ENCODE measurements at places on chromosomes 5 and 9. TPM values are rescaled to one million over a fixed set of nuclear protein-coding genes. Genes with fewer than 3 reads are reported as not detected.
A peak's percentile ranks its signal among the peaks of the same experiment; 100 is the strongest.

GRCh38 chr5:41402845-41403244 lies 107.6 kb downstream of the PLCXD3 start:
- H3K27me3 ChIP-seq, result no peaks in the 10 kb centered on the region
- no peak overlapping the region for H3K27ac ChIP-seq
- H3K36me3 ChIP-seq, result no peaks in the 10 kb centered on the region
- DNase-seq, result no peak
- no peak overlapping the region for H3K4me3 ChIP-seq

DNA sequence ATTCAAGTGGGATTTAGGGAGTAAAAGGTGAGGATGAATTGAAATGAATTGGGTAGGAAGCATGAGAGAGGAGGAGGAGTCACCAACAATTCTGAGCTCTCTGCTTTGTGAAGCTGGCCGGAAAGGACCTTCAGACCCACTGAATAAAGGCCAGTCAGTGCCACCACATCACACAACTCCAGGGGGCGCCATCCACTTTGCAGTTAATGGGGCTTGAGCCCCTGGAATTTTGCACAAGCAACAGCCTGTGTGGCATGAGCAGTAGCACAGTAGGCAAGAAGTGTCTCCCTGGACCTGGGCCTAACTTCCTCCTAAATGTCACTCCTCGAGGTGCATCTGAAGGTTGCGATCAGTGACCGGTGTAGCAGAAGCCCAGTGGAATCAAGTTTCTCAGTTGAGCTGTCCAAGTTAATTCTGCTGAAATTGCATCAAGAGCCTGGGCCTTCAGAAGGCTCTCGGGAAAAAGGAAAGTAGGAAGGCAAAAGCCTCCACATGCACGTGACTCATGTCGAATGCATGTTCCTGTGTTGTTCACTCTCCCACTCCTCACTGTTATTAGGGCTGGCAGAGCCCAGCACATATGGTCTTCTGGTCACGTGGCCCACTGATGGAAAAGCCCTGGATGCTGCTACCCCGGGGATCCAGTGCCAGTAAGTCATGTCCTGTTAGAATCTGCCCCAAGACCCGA lies 27.8 kb upstream of the GLIS3 start:
- no peak overlapping the region for H3K4me3 ChIP-seq
- H3K27me3 ChIP-seq, result no peaks in the 10 kb centered on the region
- H3K27ac ChIP-seq, result no peak overlapping the region
- DNase-seq, result no peak

DNA sequence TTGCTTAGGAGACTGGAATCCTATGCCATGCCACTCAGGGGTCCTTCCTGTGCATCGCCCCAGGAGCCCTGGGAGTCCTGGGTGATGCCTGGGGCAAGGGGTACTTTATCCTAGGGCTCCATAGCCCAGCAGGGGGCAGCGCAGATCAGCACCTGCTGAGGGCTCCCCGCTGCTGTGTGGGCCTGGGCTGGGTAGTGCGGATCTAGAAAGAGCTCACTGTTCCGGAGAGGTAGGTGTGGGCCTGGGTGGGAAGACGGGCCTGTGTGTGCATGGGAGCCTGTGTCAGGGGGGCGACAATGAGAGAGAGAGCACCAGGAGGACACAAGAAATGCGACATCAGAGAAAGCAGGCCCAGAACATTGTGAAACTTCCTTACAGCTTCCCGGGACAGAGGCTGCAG lies 11.4 kb upstream of the DAB2IP start:
- no peak overlapping the region for H3K4me3 ChIP-seq
- H3K27ac ChIP-seq, result no peak overlapping the region
- peak; percentile 88 for DNase-seq
- H3K27me3 ChIP-seq, result no peaks in the 10 kb centered on the region

- H3K4me3 ChIP-seq, result no peak overlapping the region
- no peaks in the 10 kb centered on the region for H3K27me3 ChIP-seq
- DNase-seq, result no peak
- H3K27ac ChIP-seq, result no peak overlapping the region
- no peaks in the 10 kb centered on the region for H3K4me1 ChIP-seq
These were observed 16.6 kb upstream of the PLPP1 start for GRCh38 chr5:55551358-55551757.

GRCh38 chr5:16784843-16785791 lies 151.0 kb downstream of the MYO10 start:
- DNase-seq, result no peak
- H3K4me3 ChIP-seq, result no peak overlapping the region
- H3K27me3 ChIP-seq, result no peaks in the 10 kb centered on the region
- no peaks in the 10 kb centered on the region for H3K4me1 ChIP-seq
- H3K36me3 ChIP-seq, result no peaks in the 10 kb centered on the region

GRCh38 chr9:75947233-75947632 lies 56.8 kb downstream of the PCSK5 start:
- H3K36me3 ChIP-seq, result peaks cover 14% of the 10 kb centered on the region
- peaks cover 11% of the 10 kb centered on the region for H3K4me1 ChIP-seq
- no peak overlapping the region for H3K4me3 ChIP-seq
- DNase-seq, result no peak
- H3K27ac ChIP-seq, result no peak overlapping the region

GRCh38 chr5:116078199-116078598 lies 6.6 kb upstream of the COMMD10 start:
- no peak overlapping the region for H3K4me3 ChIP-seq
- no peak for DNase-seq
- no peaks in the 10 kb centered on the region for H3K36me3 ChIP-seq
- no peaks in the 10 kb centered on the region for H3K27me3 ChIP-seq

DNA sequence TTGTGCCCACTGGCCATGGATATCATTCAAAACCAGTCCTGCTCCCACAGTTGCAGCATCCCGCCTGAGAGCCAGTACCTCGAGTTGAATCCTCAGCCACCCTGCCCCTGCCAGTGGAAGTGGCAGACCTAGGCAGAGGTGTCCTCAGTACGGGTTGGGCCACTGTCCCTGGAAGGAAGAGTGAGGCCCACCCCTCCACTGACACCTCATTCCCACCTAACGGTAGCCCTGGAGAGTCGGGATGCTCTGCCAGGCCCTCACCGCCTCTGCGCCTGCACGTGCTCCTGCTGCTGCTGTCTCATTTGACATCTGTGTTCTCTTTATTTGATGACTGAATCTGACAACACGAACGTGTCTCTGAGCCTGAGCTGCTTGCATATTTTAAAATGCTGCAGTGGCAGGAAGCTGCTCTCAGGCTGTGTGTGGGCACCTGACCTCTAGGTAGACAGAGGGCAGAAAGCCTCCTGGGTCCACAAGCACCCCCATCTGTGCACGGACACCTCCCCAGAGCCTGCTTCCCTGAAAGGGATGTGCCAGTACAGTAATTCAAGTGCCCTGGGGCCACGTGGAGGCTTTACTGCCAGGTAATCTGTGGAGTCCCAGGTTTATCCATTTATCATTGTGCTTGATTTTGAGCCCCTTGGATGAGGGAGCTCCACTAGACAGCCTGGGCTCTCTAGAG lies 194.7 kb downstream of the CACNA1B start:
- peak; percentile 32 for DNase-seq
- H3K36me3 ChIP-seq, result no peaks in the 10 kb centered on the region
- H3K27ac ChIP-seq, result no peak overlapping the region
- no peaks in the 10 kb centered on the region for H3K27me3 ChIP-seq
- H3K4me3 ChIP-seq, result no peak overlapping the region

- no peaks in the 10 kb centered on the region for H3K27me3 ChIP-seq
- H3K36me3 ChIP-seq, result no peaks in the 10 kb centered on the region
- H3K4me1 ChIP-seq, result no peaks in the 10 kb centered on the region
- no peak for DNase-seq
- H3K27ac ChIP-seq, result no peak overlapping the region
- H3K4me3 ChIP-seq, result no peak overlapping the region
These were observed 64.5 kb downstream of the ARSB start for GRCh38 chr5:78920604-78921003.

GRCh38 chr9:14652729-14653377 lies 40.4 kb downstream of the ZDHHC21 start:
- no peak for DNase-seq
- H3K27me3 ChIP-seq, result no peaks in the 10 kb centered on the region
- no peak overlapping the region for H3K4me3 ChIP-seq
- no peaks in the 10 kb centered on the region for H3K4me1 ChIP-seq
- H3K27ac ChIP-seq, result no peak overlapping the region

GRCh38 chr5:74540622-74541021 lies 99.9 kb downstream of the ENC1 start:
- no peak overlapping the region for H3K4me3 ChIP-seq
- no peaks in the 10 kb centered on the region for H3K36me3 ChIP-seq
- DNase-seq, result no peak
- H3K27me3 ChIP-seq, result no peaks in the 10 kb centered on the region
- no peaks in the 10 kb centered on the region for H3K4me1 ChIP-seq

GRCh38 chr9:76594764-76595424 lies 135.9 kb downstream of the GCNT1 start:
- no peak overlapping the region for H3K27ac ChIP-seq
- no peak overlapping the region for H3K4me3 ChIP-seq
- H3K27me3 ChIP-seq, result no peaks in the 10 kb centered on the region
- H3K4me1 ChIP-seq, result no peaks in the 10 kb centered on the region

GRCh38 chr9:131969469-131969989 lies 110.1 kb downstream of the MED27 start:
- no peaks in the 10 kb centered on the region for H3K27me3 ChIP-seq
- H3K27ac ChIP-seq, result no peak overlapping the region
- no peaks in the 10 kb centered on the region for H3K36me3 ChIP-seq
- no peaks in the 10 kb centered on the region for H3K4me1 ChIP-seq

DNA sequence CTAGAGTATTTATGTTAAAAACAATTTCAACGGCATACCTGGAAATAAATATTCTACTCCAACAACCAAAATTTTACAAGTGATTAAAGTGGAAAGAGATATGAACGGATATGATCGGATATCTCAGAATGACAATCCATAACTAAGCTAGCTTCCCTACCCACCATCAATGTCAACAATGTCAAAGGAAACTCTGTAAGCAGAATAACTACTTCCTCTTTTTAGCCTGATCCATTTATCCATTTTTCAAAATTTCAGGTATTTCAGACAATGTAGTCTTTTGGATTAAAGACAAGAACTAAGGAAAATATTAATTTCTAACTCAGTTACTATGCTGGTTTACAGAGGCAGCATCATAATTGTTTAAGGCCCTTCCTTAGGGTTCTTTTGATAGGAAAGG lies 188.7 kb downstream of the DENND1A start:
- no peaks in the 10 kb centered on the region for H3K36me3 ChIP-seq
- no peak overlapping the region for H3K4me3 ChIP-seq
- H3K27me3 ChIP-seq, result no peaks in the 10 kb centered on the region

- no peak for DNase-seq
- H3K27me3 ChIP-seq, result no peaks in the 10 kb centered on the region
These were observed 167.6 kb downstream of the ASTN2 start for GRCh38 chr9:117247266-117247665.

DNA sequence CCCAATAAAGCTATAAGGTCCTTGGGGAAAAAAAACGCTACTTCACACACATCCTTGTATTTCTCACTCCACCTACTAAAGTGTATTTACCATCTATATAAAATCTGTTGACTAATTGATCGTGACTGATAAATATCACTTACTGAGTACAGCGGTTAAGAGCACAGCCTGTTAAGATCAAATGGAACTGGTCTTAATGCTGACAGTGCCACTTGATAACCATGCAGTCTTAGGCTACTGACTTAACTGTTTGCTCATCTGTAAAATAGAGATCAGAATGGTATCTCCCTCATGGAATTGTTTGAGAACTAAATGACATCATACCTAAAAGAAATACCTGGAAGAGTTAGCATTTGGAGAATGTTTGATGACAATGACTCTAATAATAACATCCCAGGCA lies 67.5 kb downstream of the ZFAND5 start:
- H3K4me3 ChIP-seq, result no peak overlapping the region
- H3K4me1 ChIP-seq, result peaks cover 18% of the 10 kb centered on the region
- no peaks in the 10 kb centered on the region for H3K27me3 ChIP-seq
- H3K27ac ChIP-seq, result no peak overlapping the region

TOR1B gene
- total RNA-seq, result 34.7 TPM

ACTBL2 gene
- not detected for total RNA-seq

FANCG gene
- 27.4 TPM for total RNA-seq

CNTNAP3 gene
- total RNA-seq, result 3.4 TPM

CNTFR gene
- 20.1 TPM for total RNA-seq

Measured in Peyer's patch (tissue), 4 donors.